Dermis blood vessel endothelial cell (primary cell): ENCODE measurements at places on chromosomes 5 and 9. TPM values are rescaled to one million over a fixed set of nuclear protein-coding genes. Genes with fewer than 3 reads are reported as not detected.
A peak's percentile ranks its signal among the peaks of the same experiment; 100 is the strongest.

- peak; percentile 61 for DNase-seq
Observed at GRCh38 chr9:136901516-136902258, 15.4 kb downstream of the TRAF2 start.

ZNF483 gene
- total RNA-seq = 1.8 and 3.2 TPM in 2 replicates

BRINP1 gene
- total RNA-seq = 0.19 TPM in 1 of 2 replicates, not detected in the other

GRCh38 chr9:33223696-33224095, 16.3 kb upstream of the SPINK4 start:
- DNase-seq = no peak

DNA sequence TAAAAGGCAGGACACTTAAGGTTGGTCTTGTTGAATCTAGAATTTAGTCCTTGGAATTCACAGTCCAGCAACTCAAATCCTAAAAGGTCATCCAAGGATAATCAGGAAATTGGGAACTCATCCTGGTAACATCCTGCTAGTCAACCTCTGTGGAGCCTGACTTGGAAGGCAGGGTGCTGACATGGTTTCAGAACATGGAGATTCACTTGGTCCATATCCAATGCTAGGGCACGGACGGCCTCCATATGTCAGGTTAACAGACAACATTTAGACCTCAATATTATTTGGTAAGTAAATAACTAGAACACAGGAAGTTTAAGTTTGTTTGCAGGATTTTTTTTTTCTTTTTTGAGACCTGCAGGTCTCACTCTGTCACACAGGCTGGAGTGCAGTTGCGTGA, 783 bp upstream of the DNAH5 start:
- no peak for DNase-seq

- no peak for DNase-seq
Observed at GRCh38 chr5:36526537-36526936, 79.9 kb upstream of the SLC1A3 start.

DNA sequence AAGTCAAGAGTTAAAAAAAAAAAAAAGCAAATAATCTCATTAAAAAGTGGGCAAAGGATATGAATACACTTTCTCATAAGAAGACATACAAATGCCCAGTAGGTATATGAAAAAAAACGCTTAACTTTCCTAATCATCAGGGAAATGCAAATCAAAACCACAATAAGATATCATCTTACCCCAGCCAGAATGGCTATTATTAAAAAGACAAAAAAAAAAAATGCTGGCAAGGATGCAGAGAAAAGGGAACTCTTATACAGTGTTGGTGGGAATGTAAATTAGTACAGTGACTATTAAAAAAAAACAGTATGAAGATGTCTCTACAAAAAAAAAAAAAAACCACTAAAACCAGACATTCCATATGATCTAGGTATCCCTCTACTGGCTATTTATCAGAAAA, 79.4 kb downstream of the LPAR1 start:
- DNase-seq = no peak

- DNase-seq = peak; percentile 4
Observed at GRCh38 chr9:37761511-37761910, 7.9 kb downstream of the TRMT10B start.

DNA sequence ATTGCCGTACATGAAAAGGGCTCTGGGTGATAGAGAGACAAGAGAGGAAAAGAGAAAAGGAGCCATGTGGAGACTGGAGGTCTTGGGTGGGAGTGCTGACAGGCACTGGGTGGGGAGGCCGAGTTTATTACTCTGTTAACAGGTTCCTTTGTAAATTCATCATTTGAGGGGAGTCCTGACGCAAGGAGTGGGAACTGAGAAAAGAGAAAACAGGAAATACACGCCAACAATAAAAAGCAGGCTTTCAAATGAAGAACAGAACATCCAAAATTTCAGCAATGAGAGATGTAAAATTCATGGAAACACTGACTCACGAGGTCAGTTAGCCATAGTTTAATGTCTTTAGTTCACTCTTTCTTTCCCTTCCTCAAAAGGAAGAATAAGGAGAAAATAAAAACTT, 342.8 kb downstream of the TMEM167A start:
- no peak for DNase-seq

SIGMAR1 gene
- 37.1 and 63.5 TPM in 2 replicates for total RNA-seq

GRCh38 chr5:11104651-11105112, 343.6 kb upstream of the DAP start:
- no peak for DNase-seq

- no peak for DNase-seq
Observed at GRCh38 chr9:21589344-21590056, 107.4 kb upstream of the IFNE start.

IL3 gene
- total RNA-seq = not detected in 2 replicates

DNA sequence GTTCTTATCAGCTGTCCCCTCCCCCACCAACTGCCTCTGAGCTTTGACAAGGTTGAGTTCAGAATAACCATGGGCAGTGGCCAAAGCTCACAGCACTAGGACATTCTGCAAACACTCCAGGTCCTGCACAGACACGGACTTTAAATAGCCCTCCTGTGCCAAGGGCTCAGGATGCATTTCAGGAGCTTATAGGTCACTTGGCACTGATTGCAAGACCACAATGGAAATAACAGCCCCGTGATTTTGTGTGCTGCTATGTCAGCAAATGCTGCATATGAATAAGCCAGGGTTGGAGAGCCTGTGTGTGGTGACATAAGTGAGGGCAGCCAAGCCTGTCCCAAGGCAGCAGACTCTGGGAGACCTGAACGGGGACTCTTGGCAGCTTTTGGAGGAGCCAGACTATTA, 150.7 kb downstream of the DMRT2 start:
- DNase-seq = no peak

C5orf52 gene
- not detected in 2 replicates for total RNA-seq

- no peak for DNase-seq
Observed at GRCh38 chr5:176908675-176909368, 9.7 kb upstream of the HK3 start.

SERF1A gene
- 5.4 and 13.8 TPM in 2 replicates for total RNA-seq

CLTB gene
- 107 and 163 TPM in 2 replicates for total RNA-seq

DNA sequence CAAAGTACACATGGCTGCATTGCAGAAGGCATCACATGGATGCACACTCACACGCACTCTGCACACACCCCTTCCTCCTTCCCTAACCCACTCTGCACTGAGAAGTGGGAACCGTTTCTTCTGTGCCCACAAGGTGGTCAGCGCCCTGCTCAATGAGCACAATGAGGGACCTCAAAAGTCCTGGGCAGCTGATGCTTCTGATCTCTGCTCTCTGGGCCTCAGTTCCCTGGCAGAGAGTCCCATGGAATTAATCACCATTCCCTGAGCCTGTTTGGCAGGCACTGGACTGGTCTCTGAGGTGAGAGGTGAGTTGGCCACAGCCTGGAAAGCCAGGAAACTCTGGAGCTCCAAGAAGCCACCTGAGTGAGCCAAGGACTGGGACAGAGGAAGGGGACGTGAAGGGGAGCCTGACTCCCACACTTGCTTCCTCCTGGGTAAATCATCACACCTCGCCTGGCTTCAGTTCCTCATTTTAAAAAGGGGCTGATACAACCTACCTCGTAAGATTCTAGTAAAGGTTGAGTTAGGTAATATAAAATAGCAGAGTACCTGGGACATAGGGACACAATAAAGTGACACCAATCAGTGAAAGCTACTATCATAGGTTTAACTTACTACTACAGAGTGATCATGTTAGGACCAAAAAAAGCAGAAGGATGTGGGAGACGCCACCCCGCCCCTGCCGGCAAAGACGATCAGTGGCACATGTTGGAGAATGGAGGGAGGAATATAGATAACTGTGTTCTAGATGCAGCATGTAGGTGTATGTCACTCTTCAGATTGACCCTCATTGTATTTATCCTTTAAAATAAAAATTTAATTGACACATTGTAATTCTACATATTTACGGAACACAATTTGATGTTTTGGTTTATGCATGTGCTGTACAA, 21.1 kb upstream of the IGFBPL1 start:
- no peak for DNase-seq
